SW480 (cell line): ENCODE measurements at places on chromosomes 11 and 22.
A peak's percentile ranks its signal among the peaks of the same experiment; 100 is the strongest.

GRCh38 chr22:40107244-40107643 is 70.5 kb upstream of the TNRC6B start:
- DNase-seq: no peak

DNA sequence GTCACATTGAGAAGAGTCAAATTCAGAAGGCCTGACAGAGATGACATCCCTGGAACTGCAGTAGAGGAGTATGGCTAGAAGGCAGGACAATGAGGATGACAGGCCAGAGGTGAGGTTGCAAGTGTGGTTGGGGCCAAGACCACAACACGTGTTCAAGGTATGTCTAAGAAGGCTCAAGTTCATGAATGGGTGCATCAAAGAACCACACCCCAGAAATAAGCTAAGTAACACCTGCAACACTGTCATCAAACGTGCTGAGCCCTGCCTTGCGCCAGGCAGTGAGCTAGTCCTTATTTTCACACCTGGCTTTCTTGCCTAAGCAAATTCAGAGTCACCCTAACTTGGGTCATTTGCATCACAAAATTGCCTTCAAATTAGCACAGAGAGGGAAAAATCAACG is 313.6 kb downstream of the KIRREL3 start:
- no peak for DNase-seq

DNA sequence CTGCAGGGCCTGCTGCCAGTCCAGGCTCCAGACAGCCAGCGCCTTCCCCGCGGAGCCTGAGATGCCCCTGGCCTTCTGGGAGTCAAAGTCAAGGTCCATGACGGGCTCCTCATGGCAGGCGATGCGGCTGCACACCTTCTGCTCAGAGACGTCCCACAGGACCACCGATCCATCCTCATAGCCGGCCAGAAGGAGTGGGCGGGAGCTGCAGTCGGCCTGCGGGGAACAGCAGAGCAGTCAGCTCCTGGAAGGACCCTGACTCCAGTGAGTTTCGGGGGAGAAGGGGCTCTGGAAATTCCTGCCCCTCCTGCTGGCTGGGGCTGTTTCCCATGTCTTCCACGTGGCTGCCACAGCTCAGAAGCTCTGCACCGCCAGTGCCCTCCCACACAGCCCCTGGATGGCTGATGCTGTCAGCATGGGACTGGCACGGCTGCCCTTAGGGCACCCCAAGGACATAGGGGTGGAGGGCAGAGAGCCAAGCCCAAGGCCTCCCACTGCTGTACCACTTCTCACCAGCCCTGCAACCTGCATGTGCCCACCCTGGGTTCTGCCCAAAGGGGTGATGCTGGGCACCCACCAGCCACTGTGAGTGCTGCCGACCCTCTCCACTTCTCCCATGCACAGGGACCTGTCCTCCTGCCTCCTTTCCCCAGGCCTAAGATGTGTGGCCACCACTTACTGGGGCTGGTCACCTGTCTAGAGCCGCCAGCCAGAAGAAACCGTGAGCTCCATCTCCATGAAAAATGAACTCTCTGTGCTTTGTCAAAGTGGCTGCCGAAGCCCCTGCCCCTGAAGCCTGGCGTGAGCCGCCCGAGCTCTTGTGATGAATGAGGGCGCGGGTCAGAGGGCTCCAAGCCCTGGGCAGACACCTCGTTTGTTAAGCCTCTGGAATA is 41.7 kb downstream of the TBX1 start:
- DNase-seq: no peak

DNA sequence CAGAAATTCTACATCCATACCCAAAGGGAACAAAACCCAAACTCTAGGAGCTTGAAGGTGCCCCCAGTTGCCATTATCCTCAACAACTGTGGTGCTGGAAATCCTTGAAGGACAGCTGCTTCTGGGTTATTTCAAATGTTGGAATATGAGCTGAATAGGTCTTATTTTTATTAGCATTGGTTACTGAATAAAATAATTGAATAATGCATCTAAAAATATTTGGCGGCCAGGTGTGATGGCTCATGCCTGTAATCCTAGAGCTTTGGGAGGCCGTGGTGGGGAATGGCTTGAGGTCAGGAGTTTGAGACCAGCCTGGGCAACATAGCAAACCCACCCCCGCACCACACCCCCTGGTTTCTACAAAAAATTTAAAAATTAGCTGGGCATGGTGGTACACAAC is 10.9 kb downstream of the PAMR1 start:
- DNase-seq: no peak

- no peak for DNase-seq
Observed at GRCh38 chr11:25602959-25603358, 729.0 kb upstream of the ANO3 start.

DNA sequence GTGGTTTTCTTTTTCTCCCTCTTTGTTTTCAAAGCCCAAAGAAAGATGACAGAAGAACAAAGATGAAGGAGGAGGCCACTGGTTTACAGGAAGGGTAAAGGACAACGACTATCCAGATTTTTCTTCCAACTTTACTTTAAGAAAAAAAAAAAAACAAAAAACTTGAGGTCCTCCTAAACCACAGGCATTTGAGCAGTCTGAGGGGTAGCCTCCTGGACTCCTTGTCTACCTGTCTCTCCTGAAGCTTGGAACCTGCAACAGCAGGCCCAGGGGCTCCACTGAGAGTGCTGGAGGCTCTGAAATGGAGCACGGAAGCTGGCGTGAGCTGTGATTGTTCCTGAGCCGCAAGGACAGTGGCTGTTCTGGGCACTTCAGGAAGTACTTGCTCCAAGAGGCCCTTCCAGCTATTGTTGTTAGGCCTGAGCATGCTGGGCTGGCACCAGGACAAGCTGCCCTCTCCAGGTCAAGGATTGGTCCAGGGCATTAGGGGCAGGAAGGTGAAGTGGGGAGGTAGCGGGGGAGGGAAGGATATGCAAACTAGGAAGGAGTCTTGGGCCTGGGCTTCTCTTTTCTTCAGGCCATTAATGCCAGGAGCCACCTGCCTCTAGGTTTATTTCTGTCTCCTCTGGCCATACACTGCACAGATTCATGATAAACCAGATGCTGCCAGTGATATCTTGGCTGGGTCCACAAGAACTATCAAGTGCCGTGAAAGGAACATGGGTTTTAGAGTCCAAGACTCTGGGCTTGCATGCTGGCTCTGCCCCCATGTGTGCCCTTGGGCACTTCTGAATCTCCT is 147.3 kb downstream of the CCDC34 start:
- DNase-seq: no peak

- no peak for DNase-seq
Observed at GRCh38 chr11:12222055-12222792, 111.8 kb downstream of the MICAL2 start.

GRCh38 chr22:28450109-28450508 is 229.5 kb downstream of the TTC28 start:
- no peak for DNase-seq

DNA sequence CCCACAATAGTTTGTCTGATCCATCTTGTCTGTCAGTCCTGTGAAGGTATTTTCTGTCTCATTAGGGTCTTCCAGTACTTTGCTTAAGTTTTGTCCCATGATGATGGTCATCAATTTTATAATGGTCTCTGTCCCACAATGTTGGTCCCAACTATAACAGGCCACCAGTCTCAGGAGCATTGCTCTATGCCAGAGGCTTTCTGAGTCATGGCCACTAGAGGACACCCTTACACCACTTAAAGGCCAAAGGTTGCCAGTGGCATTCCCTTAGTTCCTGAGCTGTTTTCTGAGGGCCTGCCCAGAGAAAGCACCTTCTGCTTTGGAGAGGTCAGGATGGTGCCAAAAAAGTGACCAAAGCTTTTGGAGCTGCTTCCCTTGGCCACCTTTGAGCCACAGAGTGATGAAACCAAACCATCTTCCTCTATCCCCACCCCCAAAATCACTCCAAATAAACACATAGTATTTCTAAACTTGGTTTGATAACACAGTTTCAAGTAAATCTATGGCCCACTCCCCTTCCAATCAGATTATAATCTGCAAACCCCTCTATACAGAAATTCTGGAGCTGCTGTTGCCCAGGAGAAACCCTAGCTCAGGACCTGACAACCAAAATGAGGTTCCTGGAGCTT is 19.3 kb downstream of the EIF3F start:
- DNase-seq: peak; percentile 62

- peak; percentile 4 for DNase-seq
Observed at GRCh38 chr22:22061085-22062077, 78.8 kb upstream of the TOP3B start.

GRCh38 chr11:113906516-113906915 is 1.9 kb downstream of the HTR3B start:
- no peak for DNase-seq

DNA sequence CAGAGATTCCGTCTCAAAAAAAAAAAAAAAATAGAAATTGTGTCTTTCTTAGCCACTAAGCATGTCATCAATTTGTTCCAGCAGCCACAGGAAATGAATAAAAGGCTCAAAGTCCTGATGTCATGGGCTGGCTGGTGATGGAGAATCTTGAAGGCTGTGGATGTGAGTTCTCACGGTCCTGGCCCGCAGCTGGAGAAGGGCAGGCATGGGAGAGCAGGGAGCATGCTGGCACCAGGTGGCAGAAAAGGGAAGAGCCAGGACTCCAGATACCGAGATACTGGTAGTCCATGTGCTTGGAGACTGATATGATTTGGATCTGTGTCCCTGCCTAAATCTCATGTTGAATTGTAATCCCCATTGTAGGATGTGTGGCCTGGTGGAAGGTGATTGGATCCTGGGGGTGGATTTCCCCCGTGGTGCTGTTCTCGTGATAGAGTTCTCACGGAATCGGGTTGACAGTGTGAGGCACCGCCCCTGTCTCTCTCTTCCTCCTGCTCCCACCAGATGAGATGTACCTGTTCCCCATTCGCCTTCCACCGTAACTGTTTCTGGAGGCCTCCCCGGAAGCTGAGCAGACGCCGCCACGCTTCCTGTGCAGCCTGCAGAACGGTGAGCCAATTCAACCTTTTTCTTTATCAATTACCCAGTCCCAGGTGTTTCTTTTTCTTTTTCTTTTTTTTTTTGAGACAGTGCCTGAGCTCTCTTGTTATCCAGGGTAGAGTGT is 18.1 kb downstream of the MRGPRD start:
- DNase-seq: no peak

GRCh38 chr11:36105743-36106581 is 162.1 kb downstream of the LDLRAD3 start:
- no peak for DNase-seq

- no peak for DNase-seq
Observed at GRCh38 chr11:134711588-134711987, 299.5 kb upstream of the B3GAT1 start.

GRCh38 chr22:22720201-22720723 is 75.8 kb downstream of the GGTLC2 start:
- DNase-seq: peak; percentile 21

DNA sequence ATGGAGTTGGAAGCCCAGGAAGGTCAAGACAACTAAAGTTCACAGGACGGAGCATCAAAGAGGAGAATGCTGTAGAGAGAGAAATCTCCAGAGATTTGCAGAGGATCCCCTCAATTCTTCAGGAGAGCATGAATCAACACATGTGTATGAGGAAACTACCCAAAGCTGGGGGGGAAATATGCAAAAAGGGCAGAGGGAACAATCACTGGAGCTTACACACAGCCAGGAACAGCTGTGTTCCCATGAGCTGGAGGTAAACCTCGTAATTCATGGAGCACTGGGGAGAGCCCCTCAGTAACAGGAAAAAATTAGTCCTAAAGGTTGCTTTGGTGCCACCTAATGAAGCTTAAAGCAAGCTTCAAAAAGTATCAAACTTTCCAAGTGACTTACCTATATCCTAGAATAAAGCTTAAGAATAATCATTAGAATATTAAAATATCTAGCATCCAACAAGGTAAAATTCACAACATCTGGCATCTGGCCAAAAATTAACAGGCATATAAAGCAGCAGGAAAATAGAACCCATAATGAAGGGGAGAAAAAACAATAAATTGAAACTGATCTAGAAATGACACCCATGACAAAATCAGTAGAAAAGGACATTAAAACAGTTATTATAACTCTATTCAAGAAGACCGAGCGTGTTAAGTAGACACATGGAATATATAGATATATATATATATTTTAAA is 134.2 kb downstream of the STK33 start:
- no peak for DNase-seq

DNA sequence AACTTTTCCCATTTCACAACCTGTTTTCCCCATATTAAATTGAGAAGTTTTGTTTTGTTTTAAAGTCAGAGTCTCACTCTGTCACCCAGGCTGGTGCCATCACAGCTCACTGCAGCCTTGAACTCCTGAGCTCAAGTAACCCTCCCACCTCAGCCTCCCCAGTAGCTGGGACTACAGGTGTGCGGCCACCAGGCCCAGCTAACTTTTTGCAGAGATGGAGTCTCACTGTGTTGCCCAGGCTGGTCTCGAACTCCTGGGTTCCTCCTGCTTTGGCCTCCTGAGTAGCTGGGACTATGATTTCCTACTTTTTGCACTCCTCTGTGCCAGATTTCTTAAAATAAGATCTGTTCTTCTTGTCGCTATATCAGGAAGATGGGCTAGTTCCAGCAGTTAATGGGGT is 44.9 kb downstream of the GNB1L start:
- no peak for DNase-seq

DNA sequence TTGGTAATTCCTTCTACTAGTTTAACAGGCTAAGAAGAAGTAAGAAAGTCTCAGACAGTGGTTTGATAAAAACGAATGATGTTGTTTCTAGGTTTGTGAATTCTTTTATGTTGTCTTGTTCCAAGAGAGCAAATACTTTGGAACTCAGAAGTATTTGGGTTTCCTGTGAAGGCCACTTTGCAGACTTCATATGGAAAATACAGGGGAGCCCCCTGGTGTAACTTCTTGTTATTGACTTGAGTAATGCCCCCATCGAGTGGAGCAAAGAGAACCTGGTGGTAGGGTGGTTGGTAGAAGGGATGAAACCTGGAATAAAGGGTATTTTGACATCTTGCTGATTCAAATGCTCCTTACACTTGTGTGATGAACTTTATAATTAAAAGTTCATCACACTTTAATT is 40.0 kb upstream of the PTH start:
- peak; percentile 8 for DNase-seq

DNA sequence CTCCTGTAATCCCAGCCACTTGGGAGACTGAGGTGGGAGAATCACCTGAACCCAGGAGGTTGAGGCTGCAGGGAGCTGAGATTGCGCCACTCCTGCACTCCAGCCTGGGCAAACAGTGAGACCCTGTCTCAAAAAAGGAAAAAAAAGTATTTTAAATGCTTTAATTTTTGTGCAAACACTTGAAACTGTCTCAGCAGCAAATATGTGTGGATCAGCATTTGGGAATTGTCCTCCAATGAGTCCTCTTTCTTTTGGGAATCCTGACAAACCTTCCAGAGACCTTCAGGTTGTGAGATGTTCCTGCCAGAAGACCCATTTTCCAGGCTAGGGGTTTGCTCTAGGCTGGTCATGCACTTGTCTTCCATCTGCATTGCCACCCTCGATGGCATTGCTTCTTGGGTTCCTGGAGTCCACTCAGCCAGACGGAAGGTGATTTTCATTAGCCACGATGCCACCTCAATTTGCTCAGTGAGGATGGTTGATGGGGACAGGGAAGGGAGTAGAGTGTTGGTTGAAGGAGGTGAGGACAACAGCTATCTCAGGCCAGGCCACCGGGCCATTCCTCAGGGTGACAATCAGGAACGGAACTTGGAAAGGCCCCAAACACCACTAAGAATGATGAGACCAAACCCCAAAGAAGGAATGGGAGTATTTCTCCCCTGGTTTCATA is 55.4 kb downstream of the ST14 start:
- DNase-seq: no peak
